Osteocyte (in vitro differentiated cells): ENCODE measurements at places on chromosomes 1 and 21. TPM values are rescaled to one million over a fixed set of nuclear protein-coding genes. Genes with fewer than 3 reads are reported as not detected.

VSIG8 gene
- total RNA-seq = not detected in 2 replicates

CHD5 gene
- total RNA-seq = 0.16 and 0.43 TPM in 2 replicates

PI4KB gene
- total RNA-seq = 66.9 and 74.1 TPM in 2 replicates

CD164L2 gene
- total RNA-seq = not detected in 2 replicates

SCMH1 gene
- 37.5 and 38.9 TPM in 2 replicates for total RNA-seq

- DNase-seq = no peak
Observed at GRCh38 chr1:6612641-6613360, 730 bp upstream of the PHF13 start.

- no peak for DNase-seq
Observed at GRCh38 chr1:221246628-221247415, 367.6 kb downstream of the HLX start.

DNA sequence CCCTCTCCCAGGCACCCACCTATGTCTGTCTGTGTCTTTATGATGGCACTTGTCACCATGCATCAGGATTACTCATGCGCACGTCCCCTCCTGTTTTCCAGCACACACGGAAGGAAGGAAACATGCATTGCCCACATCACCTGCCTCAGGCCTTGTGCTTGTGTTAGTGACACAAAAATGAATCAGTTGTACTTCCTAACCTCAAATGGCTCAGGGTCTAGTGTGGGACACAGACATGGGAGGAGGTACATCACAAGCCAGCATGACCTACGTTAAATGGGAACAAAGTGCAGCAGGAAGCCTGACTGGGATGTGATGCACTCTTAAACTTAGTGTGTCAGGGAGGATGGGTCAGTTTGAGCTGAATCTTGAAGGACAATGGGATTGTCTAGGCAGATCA lies 126.7 kb downstream of the TRABD2B start:
- DNase-seq = no peak

GRCh38 chr1:176957603-176958002 lies 206.9 kb downstream of the ASTN1 start:
- DNase-seq = no peak

- DNase-seq = no peak
Observed at GRCh38 chr1:108320849-108321248, 77.0 kb upstream of the NBPF4 start.

GRCh38 chr1:111615870-111616715 lies 3.5 kb upstream of the RAP1A start:
- DNase-seq = no peak
